ENCODE measurements at places on chromosomes 7 and 10.

GRCh38 chr7:20700453-20701227 is 85.2 kb downstream of the ABCB5 start:
- peak; percentile 63 for DNase-seq

- DNase-seq: peak; percentile 8
Measured at GRCh38 chr7:32062150-32062549, 8.1 kb downstream of the PDE1C start.

DNA sequence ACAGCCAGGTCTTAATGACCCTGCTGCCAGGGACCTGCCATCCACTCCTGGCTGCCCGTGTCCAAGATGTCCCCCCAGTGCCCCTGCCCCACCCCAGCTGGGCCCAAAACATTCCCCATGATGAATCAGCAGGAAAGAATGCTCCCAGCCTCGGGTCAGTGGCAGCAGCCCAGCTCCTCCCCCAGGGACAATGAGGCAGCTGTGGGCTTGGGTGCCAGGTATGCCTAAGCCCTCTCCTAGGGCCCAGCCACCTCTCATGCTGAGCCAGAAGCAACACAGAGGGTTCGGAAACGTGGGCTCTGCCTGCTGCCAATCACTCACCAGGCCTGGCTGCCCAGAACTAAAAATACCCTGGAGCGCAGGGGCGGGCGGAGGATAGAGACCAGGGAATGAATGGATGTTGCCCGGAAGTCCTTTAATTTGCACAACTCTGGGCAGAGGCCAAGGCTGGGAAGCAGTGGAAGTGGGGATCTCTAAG is 1.5 kb upstream of the LOXL4 start:
- no peak for DNase-seq

GRCh38 chr10:35463105-35463867 is 127.0 kb downstream of the CCNY start:
- DNase-seq: no peak

DNA sequence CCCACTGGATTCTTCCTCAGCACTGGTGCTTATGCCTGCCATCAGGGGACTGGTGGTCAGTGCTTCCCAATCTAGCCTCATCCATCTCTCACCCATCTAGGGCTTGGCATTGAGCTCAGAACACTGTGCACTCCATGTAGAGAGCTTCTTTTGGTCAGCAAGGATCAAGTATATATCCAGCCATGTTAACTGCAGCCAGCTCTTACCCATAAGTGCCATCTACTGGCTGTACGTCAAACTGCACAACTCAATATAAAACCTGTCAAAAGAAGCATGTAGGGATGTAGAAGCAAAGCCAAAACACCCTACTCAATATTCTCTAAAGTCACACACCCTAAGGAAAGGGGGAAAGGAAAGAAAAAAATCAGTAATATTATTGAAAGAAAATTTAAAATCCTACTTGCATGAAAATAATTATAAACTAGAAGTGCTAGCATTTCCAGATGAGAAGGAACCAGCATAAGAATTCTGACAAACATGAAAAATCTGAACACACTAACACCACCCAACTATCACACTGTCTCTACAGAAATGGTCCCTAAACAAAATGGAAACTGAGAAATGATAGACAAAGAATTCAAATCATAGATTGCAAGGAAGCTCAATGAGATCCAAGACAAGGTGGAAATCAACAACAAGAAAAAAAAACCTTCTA is 531.1 kb upstream of the STEAP1 start:
- DNase-seq: no peak

- no peak for DNase-seq
Measured at GRCh38 chr7:116770941-116771340, 91.4 kb upstream of the CAPZA2 start.

DNA sequence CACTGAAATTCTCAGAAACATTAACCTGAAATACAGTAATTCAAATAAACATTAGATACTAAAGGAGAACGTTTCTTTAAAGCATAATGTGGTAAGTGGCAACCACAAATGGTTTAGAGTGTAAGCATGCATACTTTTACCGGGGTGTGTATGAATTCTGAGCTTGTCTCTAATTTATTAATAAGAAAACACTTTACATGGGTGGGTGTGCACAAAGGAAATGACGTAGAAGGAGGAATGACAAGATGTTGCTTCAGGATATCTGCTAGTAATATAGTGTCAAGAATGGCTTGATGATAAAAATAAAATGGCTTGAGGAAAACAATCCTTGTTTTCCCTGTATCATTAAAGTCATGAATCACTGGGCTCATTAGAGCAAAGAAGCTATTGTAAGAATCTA is 92.5 kb downstream of the ARL4A start:
- DNase-seq: no peak

GRCh38 chr7:11133436-11133959 is 159.8 kb downstream of the PHF14 start:
- DNase-seq: no peak

- no peak for DNase-seq
Measured at GRCh38 chr7:50565559-50565916, 333 bp upstream of the DDC start.

- no peak for DNase-seq
Measured at GRCh38 chr7:151482883-151483710, 36.6 kb downstream of the RHEB start.

GRCh38 chr7:100827330-100828226 is at the start of gene EPHB4:
Gene EPHB4, minus strand, starts transcription at chr7:100827523. Its CDS starts 493 bp downstream, at chr7:100827030.
- DNase-seq: peak; percentile 21

DNA sequence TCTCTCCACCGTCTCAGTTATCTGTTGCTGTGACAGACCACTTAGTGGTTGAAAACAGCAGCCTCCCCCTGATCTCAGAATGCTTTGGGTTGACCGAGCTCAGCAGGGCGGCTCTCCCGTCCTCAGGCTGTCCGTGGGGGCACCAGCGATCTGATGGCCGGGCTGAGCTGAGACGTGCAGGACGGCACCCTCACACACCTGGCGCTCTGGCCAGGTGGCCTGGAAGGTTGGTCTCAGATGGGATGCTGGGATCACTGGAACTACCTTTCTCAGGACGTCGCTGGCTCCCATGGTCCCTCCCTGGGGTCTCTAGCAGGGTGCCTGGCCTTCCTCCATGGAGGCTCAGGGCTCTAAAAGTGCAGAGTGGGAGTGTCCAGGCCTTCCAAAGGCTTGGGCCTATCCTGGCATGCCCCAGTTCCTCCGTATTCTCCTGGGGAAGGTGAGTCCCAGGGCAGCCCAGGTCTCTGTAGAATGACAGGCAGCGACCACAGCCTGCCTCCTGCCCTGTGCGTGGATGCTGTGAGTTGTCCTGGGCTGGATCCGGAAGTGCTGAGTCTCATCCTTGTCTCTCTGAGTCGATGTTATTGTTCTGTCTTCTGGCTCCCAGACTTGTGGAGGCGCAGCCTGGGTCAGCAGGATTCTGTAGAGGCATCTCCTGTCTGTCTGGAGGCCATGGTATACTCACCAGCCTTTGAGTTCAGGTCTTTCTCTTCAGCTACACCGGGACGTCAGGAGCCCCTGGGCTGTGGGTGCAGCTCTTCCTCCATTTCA is 12.2 kb upstream of the PWWP2B start:
- no peak for DNase-seq

GRCh38 chr7:130154501-130155317 is 50.5 kb downstream of the TMEM209 start:
- DNase-seq: no peak

- no peak for DNase-seq
Measured at GRCh38 chr10:127882801-127883459, 9.8 kb downstream of the CLRN3 start.

DNA sequence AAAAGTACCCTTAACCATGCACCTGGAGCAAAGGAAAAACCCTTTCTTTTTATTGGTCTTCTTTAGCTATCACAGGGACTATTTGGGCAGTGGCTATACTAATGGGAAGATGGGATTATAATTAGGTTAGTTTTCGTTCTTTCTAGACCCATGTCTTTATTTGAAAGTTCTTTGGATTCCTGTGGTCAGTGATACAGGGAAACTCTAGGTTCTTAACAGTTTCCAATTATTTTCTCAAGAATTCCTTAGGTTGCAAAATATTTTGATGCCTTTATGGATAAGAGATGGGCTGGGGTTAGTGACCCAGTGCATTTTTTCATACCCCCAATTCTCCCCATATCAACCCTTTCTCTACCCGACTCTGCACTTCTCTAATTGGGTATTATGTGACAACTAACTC is 49.0 kb downstream of the ADD3 start:
- DNase-seq: no peak

DNA sequence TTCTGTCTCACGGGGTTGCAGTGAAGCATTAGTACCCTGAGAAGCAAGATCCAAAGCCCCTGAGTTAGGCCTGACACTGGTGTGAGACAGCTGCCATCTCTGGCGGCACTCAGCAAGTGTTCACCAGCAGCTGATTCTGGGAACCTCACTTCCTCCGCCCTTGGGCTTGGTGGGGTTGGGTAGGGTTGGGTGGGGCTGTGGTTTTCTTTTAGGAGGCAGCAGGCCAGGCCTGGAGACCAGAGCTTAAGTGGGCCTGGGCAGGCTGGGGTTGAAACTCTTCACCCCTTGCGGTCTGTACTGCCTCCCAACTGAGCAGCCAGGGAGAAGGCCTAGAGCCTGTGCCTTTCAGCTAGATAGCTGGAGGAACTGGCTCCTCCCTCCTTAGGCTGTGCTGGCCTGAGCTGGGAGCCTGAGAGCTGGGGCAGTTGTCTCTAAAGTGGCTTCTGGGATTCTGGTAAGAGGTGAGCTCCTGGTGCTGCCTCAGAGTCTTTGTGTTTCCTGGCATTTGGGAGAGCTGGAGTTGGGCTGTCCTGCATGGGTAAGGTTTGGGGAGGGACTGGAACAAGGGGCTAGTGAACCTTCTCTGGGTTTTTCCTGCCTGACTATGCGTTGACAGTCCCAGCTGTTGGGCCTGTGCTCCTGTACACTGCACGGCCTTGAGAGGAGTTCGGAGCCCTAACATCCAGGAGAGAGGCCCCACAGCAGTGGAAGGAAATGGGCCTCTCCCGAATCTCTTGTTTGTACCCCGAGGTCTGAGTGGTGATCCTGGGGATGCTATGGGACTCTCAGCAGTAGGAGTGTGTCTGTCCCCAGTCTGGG is 5.1 kb downstream of the TSPAN14 start:
- DNase-seq: peak; percentile 79

- no peak for DNase-seq
Measured at GRCh38 chr7:144531181-144531580, 127.7 kb upstream of the NOBOX start.

DNA sequence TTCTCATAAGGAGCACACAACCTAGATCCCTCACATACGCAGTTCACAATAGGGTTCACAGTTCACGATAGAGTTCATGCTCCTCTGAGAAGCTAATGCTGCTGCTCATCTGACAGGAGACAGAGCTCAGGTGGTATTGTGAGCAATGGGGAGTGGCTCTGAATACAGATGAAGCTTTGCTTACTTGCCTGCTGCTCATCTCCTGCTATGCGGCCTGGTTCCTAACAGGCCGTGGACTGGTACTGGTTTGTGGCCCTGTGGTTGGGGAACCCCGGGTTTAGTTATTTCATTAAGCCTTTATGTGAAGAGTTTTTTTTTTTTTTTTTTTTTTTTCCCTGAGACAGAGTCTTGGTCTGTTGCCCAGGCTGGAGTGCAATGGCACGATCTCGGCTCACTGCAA is 19.4 kb downstream of the SLK start:
- DNase-seq: no peak

- no peak for DNase-seq
Measured at GRCh38 chr7:30612658-30613265, 18.1 kb downstream of the GARS1 start.

DNA sequence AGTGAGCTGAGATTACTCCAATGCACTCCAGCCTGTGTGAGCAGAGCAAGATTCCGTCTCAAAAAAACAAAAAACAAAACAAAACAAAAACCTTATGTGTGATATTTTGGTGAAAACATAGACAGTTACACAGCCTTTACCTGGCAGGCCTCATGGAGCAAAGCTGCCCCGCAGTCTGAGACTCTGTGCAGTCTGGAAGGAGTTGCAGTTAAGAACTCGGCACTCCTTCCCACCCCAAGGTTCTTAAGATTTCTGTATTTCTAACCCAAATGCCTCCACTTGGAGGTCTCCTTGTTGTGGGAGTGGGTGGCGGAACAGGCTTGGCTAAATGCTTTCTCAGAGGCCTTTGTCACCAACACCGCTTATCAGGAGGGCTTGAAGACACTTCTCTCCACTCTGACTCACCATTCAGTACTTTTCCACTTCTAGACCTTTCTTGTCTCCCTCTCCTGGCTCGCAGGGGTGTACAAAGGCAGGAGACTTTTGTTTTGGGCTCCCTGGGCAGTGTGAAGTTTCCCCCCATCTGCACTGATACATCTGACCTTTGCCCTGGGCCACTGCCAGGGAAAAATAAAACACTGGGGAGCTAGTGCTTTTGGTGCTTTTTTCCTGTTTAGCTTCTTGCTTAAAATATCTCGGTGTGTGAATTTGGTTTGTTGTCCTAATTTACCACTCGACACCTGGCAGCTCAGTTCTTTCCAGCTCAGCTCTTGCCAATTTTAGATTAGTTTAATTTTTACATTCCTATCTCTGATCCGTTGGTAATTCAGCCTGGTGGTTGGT is 51.3 kb upstream of the MAGI2 start:
- no peak for DNase-seq

DNA sequence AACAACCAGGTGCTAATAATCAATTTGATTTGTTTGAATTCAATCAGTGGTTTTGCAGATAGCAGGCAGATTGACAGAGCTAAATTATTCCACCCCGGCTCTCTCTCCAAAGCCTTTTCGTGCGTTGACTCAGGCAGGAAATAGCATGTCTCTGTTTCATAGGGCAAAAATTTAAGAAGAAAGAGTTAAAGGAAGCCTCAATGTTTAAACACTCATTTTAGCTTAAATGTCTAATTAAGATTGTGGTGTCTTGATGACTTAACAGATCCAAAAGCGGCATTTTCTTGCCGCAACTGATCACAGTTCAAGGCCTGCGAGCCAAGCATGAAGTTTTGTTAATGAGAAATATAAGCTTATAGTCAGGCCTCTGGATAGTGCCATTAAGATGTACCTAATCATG is 1051.1 kb upstream of the AUTS2 start:
- no peak for DNase-seq

- no peak for DNase-seq
Measured at GRCh38 chr10:31129271-31129670, 97.6 kb upstream of the ZNF438 start.

GRCh38 chr7:46197785-46198540 is 276.9 kb upstream of the IGFBP3 start:
- DNase-seq: no peak

GRCh38 chr10:78846760-78847159 is 222.0 kb upstream of the ZMIZ1 start:
- no peak for DNase-seq

DNA sequence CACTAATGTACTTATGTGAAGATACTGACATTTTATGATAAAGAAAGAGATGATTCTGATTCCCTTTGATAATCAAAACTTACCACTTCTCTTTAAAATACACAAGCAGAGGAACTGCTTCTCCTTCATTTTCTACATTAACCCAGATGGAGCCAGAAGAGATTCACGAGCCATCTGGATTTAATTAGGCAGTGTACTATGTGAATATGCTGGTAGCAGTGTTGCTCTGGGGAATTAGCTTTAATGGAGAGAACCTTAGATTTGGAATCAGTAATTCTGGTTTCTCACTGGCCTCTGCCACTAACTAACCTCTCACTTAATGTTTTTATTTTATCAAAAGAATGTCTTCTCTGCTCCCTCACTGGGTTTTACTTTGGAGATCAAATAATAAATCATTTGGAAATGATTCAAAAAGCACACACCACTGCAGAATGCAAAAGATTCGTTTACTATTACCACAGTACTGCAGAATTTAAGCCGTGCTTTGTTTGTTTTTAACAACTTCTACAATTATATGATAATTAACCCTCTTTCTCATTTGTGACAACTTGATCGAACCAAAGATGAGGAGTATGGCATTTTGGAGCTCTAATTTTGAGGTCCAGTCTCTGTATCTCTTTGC is 77.5 kb upstream of the PHYHIPL start:
- DNase-seq: no peak

GRCh38 chr10:93813507-93814465 is 56.0 kb downstream of the LGI1 start:
- DNase-seq: peak; percentile 17
